ENCODE measurements at places on chromosomes 7 and 10.

GRCh38 chr7:95316588-95316987, 7.7 kb downstream of the PON1 start:
- DNase-seq, result no peak

DNA sequence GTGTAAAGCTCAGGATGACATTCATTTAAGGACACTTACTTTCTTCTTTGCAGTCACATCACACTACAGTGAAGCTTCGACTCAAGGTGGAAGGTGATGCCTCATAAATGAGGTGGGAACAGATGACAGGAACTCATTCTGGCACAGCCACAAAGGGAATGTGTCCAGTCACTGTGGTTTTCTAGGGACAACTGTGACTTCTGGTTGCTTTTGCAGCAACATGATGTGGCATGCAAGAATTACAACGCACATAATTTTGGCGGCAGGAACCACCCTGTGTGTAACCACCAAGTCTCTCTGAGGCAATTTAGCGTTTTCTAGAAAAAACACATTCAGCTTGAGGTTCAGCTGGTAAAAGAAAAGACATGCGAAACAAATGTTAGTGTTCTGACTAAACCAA, 32.0 kb upstream of the FERD3L start:
- no peak for DNase-seq

DNA sequence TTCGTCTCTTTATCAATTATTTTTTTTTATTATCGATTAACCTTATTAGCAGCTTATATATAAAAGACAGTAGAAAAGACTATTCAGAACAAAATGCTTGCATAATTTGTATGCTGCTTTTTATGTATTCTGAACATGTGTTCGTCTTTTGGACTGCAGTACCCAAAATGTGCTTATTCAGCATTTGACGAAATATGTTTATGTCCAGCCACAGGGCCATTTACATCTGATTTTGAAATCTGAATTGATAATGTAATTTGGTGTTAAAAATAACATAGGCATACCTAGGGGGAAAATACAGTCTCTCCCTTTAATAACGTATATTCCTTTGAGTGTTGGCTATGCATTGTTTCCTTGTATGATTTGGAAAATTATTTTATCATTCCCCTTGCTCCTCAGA, 386.0 kb downstream of the EXOC4 start:
- no peak for DNase-seq

GRCh38 chr7:82413237-82413636, 30.3 kb downstream of the CACNA2D1 start:
- DNase-seq, result no peak

DNA sequence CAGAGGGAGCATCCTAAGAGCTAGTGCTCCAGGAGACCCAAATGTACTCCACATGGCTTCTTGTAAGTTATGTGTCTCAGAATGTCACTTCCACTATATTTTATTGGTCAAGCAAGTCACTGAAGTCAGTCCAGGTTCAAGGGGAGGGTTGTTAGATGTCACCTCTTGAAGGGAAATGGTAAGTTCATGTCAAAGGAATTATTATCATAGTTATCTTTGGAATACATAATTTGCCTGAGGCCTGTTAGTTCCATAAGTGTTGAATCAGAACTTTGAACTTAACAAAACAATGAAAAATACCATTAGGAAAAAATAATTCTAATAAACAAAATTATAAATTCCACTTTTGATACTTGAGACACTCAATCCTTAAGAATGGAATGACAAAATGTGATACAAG, 30.6 kb downstream of the STAM start:
- no peak for DNase-seq

DNA sequence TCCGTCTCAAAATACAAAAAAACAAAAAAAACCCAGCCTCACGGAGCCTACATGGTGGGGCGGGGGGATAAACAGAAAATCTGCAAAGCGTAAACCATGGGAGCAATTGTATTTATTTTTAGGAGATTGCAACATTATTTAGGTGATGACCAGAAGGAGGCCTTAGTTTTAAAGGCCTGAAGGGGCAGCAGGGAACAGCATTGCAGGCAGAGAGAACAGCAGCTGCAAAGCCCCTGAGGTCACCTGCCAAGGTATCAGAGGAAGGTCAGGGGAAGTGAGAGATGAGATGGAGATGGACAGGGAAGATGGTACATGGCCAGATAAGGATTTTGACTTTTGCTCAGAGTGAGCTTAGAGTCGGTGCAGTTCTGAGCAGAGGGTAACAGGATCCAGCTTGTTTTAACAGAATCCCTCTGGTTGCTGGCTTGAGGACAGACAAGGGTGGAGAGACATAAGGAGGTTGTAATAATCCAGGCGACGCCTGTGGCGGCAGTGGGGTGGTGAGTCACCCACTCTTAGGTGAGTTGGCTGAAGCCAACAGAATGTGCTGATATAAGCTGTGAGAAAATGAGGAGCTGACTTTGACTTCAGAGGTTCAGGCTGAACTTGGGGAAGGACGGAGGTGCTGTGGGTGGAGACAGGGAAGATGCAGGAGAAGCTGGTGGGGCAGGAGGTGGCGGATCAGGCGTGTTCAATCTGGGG, 82.3 kb upstream of the GTF2I start:
- peak; percentile 57 for DNase-seq

DNA sequence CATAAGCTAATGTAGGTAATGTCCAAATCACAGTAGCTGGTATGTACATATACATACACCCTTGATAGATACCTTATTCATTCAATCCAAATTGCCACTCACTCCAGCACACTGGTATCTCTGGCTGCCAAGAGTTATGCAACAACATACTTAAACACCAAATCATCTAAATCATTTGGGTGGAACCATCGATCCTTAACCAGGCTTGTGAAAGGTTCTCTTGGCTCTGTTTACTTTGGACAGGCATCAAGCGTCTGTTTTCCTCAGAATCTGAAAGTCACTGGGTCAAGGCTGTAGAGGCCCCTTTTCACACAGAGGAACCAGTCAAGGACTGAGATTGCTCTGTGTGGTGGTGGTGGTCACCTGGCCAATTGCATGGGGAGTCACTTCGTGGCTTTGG, 24.6 kb downstream of the JAZF1 start:
- DNase-seq, result peak; percentile 37

DNA sequence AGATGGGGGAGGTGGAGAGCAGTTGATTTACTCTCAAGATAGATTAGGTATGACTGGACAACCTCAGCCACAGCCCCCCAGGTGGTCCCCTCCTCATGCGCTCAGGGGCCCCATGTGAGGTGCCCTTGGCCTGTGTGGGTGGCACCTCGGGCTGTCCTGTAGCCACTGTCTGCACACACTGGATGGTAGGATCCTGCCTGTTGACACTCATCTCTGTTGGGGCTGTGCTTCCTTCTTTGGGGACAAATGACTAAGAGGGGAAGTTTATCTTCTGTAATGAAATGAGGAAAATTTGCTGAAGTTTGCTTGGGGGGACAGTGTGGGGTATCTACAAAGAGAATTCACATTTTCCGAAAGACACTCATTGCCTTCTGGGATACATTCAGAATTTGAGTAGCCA, 53.6 kb upstream of the ANTXRL start:
- no peak for DNase-seq

- DNase-seq, result no peak
Measured at GRCh38 chr7:1232103-1232466, 587 bp upstream of the UNCX start.

GRCh38 chr10:49394933-49395740, 752 bp downstream of the DRGX start:
- DNase-seq, result no peak

DNA sequence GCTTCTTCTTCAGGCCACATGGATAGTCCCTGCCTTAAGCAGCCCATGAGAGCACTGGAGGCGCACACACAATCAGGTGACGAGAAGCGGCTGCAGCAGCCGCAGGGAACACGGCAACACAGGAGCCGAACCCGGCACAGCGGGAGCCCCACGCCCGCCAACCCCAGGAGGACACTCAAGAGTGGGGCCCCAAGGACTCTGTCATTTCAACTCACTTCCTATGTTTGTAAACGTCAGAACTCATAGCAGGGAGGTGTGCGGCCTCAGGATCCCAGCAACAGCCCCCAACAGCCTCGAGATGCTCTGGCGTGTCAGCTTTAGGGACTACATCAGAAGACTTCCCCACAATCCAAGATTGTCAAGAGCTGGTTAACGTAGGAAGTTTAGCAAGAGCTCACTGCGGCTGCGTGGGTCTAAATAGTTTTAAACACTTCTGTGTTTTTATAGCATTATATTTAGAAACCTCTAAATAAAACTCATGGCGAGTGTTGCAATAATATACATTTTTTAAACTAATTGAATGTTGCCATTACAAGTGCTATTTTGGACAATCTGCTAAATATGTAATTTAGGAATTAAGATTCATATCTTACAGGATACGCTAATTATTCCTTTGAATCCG, 123.4 kb downstream of the MAD1L1 start:
- no peak for DNase-seq

DNA sequence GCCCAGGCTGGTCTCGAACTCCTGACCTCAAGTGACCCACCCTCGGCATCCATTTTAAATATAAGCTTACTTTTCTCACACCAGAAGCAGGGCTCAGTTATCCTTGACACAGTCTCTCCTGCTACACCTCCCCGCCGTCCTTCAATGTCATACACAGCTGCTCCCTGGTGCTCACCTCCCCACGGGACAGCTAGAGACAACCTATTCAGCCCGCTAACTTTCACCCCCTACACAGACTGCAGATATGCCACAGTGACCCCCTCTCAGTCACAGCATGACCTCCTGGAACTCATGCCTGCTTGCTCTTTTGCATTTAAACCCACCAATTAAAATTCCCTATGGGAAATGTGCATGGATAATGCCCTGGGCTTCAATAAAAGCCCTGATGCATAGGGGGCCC, 44.2 kb upstream of the KCNMA1 start:
- no peak for DNase-seq

- DNase-seq, result no peak
Measured at GRCh38 chr10:59135275-59135674, 41.2 kb upstream of the PHYHIPL start.

GRCh38 chr7:80654887-80655340, 16.5 kb downstream of the CD36 start:
- DNase-seq, result no peak

- DNase-seq, result no peak
Measured at GRCh38 chr7:8165150-8165549, 96.8 kb downstream of the ICA1 start.

DNA sequence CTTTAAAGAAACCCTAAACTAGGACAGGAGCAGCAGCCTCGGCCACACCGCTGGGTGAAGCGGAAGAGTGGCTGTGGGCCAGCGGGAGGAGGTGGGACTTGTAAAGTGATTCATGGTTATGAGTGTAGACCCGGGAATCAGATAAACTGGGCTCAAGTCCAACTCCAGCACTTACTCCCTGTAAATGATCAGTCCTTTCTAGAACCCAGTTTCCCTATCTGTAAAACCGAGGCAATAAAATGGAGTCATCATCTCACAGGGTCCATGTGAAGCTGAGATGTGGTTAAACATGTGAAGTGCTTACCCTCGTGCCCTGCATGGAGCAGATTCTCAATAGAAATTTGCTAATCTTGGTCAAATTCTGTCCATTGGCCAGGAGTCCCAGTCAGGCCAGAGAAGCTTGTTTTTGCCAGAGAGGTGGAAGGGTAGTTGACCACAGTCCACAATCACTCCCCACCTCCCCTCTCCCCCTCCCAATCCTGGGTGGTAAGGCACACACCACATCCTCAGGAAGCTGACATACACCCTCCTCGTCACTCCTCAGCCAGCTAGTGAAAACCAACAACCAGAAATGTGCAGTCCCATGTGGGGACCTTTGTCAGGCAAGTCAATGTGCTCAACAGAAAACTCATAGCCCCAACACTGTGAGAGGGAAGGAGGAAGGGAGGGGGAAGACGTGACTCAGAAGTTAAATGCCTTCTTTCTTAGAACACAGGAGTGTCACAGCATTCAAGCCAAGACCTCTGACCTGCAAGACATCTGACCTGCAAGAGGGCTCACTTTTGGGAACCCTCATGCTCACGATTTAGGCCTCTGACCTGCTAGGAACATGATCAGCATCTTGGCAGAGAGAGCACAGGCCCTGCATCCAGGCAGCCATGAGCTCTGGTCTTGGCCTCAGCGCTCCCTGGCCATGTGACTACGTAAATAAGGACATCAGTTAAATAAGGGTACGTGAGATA, 145.1 kb downstream of the PLXNA4 start:
- DNase-seq, result peak; percentile 45

DNA sequence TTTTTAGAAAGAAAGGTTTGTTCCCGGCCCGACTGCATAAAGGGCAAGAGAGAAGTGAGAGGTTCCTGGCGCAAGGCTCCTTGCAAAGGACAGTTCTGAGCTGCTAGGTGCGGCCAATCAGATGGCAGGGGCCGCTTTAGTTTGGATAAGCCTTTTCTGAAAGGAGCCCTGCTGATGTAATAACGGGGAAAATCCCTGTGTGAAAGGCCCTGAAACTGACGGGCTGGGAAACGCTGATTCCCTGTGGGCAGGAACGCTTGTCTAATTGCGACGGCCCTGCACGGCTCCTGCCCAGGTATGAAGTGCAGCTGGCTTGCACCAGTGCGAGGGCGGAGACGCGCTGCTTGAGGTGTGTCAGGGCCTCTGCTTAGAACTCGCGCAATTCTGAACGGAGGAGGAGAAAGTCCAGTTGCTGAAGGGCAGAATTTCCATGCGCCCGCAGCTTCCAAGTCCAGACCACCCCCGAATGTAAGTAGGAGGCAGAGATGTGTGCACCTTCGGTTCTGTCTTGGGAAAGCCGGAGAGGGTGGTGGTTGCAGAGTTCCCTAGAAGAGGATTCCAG, 30.5 kb downstream of the TACC2 start:
- no peak for DNase-seq

GRCh38 chr10:110358278-110358677, 53.6 kb upstream of the SMNDC1 start:
- DNase-seq, result no peak
